ENCODE measurements at places on chromosomes 12 and 14. TPM values are rescaled to one million over a fixed set of nuclear protein-coding genes. Genes with fewer than 3 reads are reported as not detected.

DNA sequence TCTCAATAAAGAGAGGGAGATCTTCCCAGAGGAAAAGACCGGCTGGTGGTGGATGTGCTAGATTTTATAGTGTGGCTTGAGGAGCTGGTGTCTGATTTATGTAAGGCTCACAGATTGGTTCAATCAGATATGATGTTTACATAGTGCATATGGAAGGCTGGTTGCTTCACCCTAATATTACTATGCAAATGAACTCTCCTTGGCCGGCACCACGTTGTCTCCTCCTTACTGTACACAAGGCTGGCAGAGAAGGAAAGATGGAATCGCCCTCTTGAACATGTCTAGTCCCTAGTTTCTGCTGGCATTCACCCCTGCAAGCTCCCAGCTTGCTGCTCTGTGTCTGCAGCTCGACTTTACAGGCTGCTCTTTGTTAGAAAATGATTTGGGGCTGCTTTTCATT, 8.9 kb downstream of the FAM186A start:
- H3K4me3 ChIP-seq: no peak overlapping the region
- no peak for DNase-seq
- H3K27me3 ChIP-seq: no peaks in the 10 kb centered on the region
- H3K4me1 ChIP-seq: no peaks in the 10 kb centered on the region

DNA sequence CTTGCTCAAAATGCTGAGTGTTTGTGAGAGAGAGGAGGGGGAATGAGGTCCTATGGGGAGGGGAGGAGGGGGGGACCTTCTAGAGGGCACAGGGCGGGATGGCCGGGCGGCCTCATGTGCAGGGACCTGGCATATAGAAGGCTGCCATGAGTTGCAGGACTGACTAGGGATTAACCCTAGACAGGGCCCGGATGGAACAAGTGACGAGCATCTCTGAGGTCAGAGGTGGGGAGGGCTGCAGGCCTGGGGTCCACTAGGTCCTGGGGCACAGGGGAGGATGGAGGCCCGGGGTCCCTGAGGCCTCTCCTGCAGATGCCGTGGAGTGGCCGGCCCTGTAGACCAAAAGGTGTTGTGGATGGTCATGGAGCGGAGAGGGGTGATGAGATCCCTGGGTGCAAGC, 104.0 kb upstream of the EIF5 start:
- H3K27ac ChIP-seq: no peak overlapping the region
- H3K4me3 ChIP-seq: no peak overlapping the region
- H3K4me1 ChIP-seq: no peaks in the 10 kb centered on the region
- no peak for DNase-seq

GRCh38 chr12:709455-710020, 42.8 kb upstream of the WNK1 start:
- H3K36me3 ChIP-seq: no peaks in the 10 kb centered on the region
- no peak overlapping the region for H3K27ac ChIP-seq
- H3K4me3 ChIP-seq: no peak overlapping the region
- no peak for DNase-seq
- no peaks in the 10 kb centered on the region for H3K4me1 ChIP-seq

DNA sequence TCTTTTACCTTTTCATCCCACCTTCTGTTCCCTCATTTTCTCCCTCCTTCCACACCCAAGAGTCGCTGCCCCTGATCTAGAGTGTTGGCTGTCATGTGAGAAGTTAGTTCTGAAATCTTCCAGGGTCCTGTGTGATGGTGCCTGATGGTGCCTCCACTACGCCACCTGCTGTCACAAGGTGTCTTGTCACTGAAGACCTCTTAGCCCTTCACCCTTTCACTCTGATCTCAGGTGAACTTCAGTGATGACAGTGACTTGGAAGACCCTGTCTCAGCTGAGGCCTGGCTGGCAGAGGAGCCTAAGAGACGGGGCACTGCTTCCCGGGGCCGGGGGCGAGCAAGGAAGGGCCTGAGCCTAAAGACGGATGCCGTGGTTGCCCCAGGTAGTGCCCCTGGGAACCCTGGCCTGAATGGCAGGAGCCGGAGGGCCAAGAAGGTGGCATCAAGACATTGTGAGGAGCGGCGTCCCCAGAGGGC, 7.6 kb upstream of the PFDN5 start:
- no peak overlapping the region for H3K4me3 ChIP-seq
- H3K36me3 ChIP-seq: no peaks in the 10 kb centered on the region
- H3K4me1 ChIP-seq: no peaks in the 10 kb centered on the region
- H3K27me3 ChIP-seq: no peaks in the 10 kb centered on the region

The SYNDIG1L gene
- 0.25 TPM for total RNA-seq

- peaks cover 8% of the 10 kb centered on the region for H3K4me1 ChIP-seq
- DNase-seq: no peak
- H3K27me3 ChIP-seq: no peaks in the 10 kb centered on the region
- no peaks in the 10 kb centered on the region for H3K36me3 ChIP-seq
- no peak overlapping the region for H3K27ac ChIP-seq
Observed at GRCh38 chr12:52215587-52216031, 17.4 kb upstream of the KRT7 start.

The PELI2 gene
- 32.5 TPM for total RNA-seq

GRCh38 chr14:31449136-31449535, 8.2 kb downstream of the DTD2 start:
- H3K27ac ChIP-seq: no peak overlapping the region
- no peak overlapping the region for H3K4me3 ChIP-seq
- peaks cover 2% of the 10 kb centered on the region for H3K36me3 ChIP-seq
- no peaks in the 10 kb centered on the region for H3K27me3 ChIP-seq
- no peak for DNase-seq
- H3K4me1 ChIP-seq: no peaks in the 10 kb centered on the region

DNA sequence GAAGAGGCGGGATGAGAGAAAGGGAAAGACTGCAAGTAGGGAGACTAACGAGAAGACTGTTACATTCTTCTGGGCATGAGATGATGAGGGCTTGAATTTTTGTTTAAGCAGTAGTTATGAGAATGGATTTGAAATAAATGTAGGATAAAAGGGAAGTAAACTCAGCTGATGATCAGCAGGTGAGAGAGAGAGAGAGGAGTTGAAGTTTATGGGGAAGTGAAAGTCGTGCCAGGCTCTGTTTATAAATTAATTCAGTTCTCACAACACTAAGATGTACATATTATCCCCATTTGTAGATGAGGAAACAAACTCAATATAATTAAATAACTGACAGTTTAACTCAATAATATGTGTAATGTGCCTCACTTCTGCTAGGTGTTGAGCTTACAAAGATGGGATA, 170.0 kb upstream of the RMST start:
- no peaks in the 10 kb centered on the region for H3K27me3 ChIP-seq
- H3K27ac ChIP-seq: no peak overlapping the region
- no peak overlapping the region for H3K4me3 ChIP-seq
- no peaks in the 10 kb centered on the region for H3K36me3 ChIP-seq

GRCh38 chr12:84996759-84997158, 39.3 kb downstream of the TSPAN19 start:
- no peaks in the 10 kb centered on the region for H3K36me3 ChIP-seq
- H3K4me3 ChIP-seq: no peak overlapping the region
- H3K4me1 ChIP-seq: no peaks in the 10 kb centered on the region
- H3K27ac ChIP-seq: no peak overlapping the region
- no peak for DNase-seq
